ENCODE measurements at places on chromosomes 7 and 10.

DNA sequence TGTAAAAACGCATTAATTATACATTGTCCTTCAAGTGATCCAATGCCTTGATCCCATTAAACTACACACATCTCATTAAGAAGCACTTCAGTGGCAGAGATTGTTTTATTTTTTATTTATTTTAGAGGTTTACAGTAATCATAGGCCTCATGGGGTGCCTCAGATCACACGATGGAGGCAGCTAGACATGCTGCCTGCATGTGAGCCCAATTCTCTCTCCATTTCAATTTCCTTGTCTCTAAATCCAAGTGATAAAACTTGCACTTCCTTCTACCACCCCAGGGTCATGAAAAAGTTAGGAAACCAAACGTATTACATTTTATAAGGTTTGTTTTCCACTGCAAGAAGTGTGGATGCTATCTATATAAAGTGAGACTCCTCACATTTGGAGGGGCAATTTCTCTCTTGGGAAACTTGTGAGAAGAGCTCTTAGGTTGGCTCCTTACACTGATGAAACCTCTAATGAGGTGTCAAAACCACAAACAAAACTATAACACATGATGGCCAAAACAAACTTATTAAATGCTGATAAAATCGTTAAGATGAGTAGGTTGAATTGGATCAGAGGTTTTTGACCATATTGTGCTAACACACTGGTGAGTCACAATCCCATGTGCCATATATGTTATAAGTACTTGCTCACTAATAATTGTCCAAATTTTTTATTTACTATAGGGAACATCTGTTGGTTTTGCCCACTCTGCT is 22.3 kb upstream of the XPNPEP1 start:
- no peak for DNase-seq

GRCh38 chr7:127447326-127447945 is 54.9 kb upstream of the ZNF800 start:
- DNase-seq: peak; percentile 49

GRCh38 chr10:86366033-86366901 is at the start of gene GRID1:
TSS of gene GRID1 (minus strand) at chr10:86366795.
- DNase-seq: no peak

GRCh38 chr10:71547312-71547711 is 150.6 kb downstream of the CDH23 start:
- no peak for DNase-seq

GRCh38 chr7:8178353-8178752 is 83.6 kb downstream of the ICA1 start:
- no peak for DNase-seq

DNA sequence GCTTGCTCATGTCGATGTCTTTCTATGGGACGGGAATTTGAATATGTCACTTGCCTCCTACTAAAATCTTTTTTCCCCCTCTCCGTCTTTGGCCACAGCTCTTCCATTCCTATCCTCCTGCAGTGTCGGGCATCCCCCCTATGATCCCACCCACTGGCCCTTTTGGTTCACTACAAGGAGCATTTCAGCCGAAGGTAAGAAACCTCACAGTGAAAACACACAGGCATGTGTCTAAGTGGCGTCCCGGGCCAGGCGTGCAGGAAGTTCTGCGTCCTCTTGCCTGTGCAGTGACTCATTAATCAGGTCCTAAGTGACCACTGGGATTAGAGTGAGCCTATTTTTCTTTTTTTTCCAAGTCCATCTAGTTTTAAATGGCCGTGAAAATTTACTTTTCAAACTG is 360.5 kb upstream of the GALNT17 start:
- DNase-seq: no peak

GRCh38 chr10:24882047-24882698 is 70.2 kb downstream of the PRTFDC1 start:
- DNase-seq: peak; percentile 83

All from fibroblast of upper back skin (primary cell).